Ascending aorta (tissue), 2 donors: ENCODE measurements at places on chromosomes 3 and 15. TPM values are rescaled to one million over a fixed set of nuclear protein-coding genes. Genes with fewer than 3 reads are reported as not detected.
A peak's percentile ranks its signal among the peaks of the same experiment; 100 is the strongest.

The PLOD2 gene
- 41.3 TPM for total RNA-seq

DNA sequence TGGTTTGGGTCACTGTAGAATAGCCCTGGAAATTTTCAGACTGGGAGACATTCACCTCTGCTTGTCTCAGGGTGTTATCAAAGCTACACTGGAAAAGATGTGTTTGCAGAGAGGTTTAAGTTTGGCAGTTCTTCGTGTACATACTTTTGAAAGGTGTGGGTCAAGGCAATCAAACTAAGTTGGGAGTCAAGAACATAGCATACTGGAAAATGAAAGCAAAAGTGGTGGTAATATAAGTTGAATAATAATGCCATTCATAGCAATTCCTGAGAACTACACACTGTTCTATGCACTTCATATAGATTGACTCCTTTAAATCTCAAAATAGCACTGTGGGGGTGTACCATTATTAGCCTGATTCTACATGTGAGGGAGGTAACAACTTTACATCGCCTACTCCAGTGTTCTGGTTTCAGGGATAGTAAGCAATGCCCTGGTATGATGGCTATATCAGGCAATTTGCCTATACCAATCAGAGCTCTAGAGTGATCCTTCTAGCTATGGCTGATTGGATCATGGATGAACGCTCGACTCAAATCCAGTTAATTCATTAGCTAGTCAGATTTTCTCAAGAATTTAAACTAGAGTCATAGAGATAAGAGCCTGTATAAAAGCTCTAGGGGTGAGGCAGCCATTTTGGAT, 44.6 kb upstream of the RASGRP1 start:
- no peaks in the 10 kb centered on the region for H3K4me1 ChIP-seq
- no peak for DNase-seq
- no peak overlapping the region for H3K4me3 ChIP-seq
- no peaks in the 10 kb centered on the region for H3K36me3 ChIP-seq
- no peaks in the 10 kb centered on the region for H3K27me3 ChIP-seq
- H3K27ac ChIP-seq: no peak overlapping the region

DNA sequence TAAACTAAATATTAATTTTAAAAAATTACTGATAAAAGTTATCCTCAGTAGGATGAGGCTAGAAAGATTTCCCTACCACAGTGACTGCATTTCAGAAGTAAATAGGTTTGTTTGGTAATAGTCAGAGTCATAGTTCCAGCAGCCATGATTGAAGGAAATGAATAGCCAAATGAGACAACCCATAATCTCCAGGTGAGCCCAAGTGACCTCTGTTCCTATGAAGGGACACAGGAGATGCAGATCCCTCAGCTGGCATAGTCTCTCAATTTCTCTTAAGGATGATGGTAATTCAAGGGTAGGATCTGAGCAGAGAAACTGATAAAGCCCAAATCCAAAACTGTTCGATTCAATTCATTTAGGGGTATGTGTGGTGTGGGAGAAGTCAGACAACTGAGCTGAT, 461.8 kb downstream of the RAP2B start:
- no peak for DNase-seq
- no peak overlapping the region for H3K27ac ChIP-seq
- H3K27me3 ChIP-seq: no peaks in the 10 kb centered on the region
- no peaks in the 10 kb centered on the region for H3K36me3 ChIP-seq
- H3K4me1 ChIP-seq: no peaks in the 10 kb centered on the region

GRCh38 chr15:62164014-62164395, 1.1 kb downstream of the C2CD4B start:
- H3K4me1 ChIP-seq: peaks cover 10% of the 10 kb centered on the region
- no peaks in the 10 kb centered on the region for H3K36me3 ChIP-seq

The ACKR4 gene
- 12.8 TPM for total RNA-seq

- DNase-seq: no peak
- H3K27ac ChIP-seq: peak overlapping the region; percentile 81
- no peaks in the 10 kb centered on the region for H3K36me3 ChIP-seq
These were observed 106.5 kb upstream of the SLC4A7 start for GRCh38 chr3:27590437-27591298.

The ITIH1 gene
- total RNA-seq: 2.0 TPM

DNA sequence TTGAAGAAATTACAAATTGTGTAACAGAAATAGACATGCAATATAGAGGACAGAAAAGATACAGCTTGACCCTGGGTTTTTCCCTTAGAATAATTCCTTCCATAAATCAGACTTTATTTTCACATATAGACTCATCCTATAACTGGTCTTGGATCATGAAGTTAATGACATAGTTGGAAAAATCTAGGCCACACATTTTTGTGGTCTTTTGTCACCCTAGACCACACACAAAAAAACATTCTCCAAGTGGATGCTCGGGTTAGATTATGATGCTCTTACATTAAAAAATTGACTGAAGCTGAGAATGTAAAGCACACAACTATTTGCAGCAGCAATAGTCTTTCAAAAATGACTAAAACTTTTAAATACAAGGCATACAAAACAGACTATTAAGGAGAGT, 7.5 kb upstream of the PLA2G4D start:
- no peaks in the 10 kb centered on the region for H3K36me3 ChIP-seq
- no peak overlapping the region for H3K27ac ChIP-seq
- no peak overlapping the region for H3K4me3 ChIP-seq

The TRPM7 gene
- 24.1 TPM for total RNA-seq

GRCh38 chr3:186823386-186823785, 17.1 kb upstream of the RFC4 start:
- peaks cover 2% of the 10 kb centered on the region for H3K27me3 ChIP-seq
- no peak overlapping the region for H3K27ac ChIP-seq
- H3K4me1 ChIP-seq: peaks cover 3% of the 10 kb centered on the region
- no peaks in the 10 kb centered on the region for H3K36me3 ChIP-seq
- H3K4me3 ChIP-seq: no peak overlapping the region
- DNase-seq: no peak

DNA sequence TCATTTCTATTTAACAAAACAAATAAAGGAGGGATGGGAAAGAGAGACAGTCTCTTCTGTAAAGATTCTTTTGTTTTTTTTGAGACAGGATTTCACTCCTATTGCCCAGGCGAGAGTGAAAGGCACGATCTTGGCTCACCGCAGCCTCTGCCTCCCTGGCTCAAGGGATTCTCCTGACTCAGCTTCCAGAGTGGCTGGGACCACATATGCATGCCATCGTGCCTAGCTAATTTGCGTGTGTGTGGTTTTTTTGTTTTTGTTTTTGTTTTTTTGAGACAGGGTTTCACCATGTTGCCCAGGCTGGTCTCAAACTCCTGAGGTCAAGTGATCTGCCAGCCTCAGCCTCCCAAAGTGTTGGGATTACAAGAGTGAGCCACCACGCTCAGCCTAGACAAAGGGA, 23.3 kb downstream of the STAG1 start:
- no peaks in the 10 kb centered on the region for H3K36me3 ChIP-seq
- no peaks in the 10 kb centered on the region for H3K27me3 ChIP-seq
- peaks cover 5% of the 10 kb centered on the region for H3K4me1 ChIP-seq
- no peak overlapping the region for H3K4me3 ChIP-seq
